ENCODE measurements at places on chromosomes 11 and 22. TPM values are rescaled to one million over a fixed set of nuclear protein-coding genes. Genes with fewer than 3 reads are reported as not detected.
A peak's percentile ranks its signal among the peaks of the same experiment; 100 is the strongest.

DNA sequence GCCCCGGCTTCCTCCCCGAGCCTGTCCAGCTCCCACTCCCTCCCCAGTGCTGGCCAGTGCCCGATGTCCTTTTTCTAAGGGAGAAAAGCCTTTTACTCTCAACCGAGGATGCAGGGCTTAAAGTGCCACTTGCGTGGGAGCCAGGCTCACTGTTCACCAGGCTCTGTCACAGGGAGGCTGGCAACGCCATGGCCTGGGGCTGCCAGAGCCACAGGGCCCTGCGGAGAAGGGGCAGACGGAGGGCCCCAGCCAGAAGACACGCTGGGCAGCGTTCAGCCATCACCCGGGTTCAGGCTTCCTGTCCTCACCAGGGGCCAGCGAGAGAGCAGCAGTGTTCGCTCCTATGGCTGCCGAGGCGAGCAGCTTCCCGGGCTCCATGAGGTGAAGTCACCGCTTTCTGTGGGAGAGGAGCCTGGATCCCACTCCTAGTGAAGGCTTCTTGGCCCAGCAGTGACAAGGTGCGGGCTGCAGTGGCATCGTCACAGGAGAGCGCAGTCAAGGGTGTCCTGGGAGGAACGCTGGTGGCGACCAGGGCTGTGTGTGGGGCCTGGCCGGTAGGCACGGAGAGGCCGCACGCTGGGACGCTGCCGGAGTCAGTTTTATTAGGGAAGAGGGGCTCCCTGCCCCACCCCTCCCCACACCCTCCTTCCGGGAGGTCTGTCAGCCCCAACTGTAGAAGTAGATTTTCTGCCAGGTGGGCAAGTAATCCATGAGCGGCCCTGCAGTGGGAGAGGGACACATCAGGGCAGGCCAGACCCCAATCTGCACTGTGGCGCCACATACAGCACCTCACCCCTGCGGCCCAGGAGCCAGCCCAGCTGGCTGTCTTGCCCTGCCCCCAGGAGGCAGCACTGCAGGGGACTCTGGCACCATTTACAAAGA is 2.8 kb upstream of the FREY1 start:
- no peak for DNase-seq

TP53I11 gene
- total RNA-seq: 1.8 TPM

ROM1 gene
- 2.8 TPM for total RNA-seq

GRCh38 chr11:749731-750130 is 2.5 kb downstream of the TALDO1 start:
- DNase-seq: no peak

DNA sequence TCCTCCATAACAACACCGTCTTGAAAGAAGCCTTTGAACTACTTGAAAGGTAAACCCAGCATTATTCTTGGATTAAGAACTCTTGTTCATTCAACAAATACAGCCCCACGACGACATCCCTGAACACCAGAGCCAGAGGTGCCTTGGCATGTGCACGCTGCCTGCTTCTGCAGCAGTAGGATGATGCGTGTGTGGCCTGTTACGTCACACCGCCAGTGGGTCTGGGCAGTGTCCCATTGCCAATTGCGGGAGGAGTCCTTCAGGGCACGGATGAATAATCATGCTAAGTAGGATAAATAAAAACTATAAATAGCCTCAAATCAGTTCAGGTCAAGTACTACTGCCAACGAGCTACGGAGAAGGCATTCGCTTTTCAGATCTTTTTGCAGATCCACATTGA is 380.5 kb downstream of the SHANK2 start:
- peak; percentile 8 for DNase-seq

MMP8 gene
- not detected for total RNA-seq

GRCh38 chr11:57368106-57368844 is 12.7 kb downstream of the PRG3 start:
- DNase-seq: peak; percentile 82

DNA sequence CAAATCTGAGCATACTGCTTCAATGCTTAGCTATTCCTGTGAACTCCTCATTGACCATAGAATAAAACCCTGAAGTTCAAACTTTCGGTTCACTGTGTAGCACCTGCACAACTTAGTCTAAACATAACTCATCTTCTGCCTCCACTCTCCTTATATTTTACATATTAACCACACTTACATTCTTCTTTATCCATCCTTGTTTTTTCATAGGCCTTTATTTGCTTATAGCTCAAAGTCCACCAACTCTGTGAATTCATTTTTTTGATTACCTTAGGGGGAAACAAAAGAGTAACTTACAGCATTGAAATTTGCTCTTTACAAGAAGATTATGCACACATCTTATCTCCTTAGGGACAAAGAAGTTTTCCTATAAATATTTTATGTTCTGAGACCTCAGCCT is 521.6 kb upstream of the FAT3 start:
- no peak for DNase-seq

SERPINH1 gene
- 86.9 TPM for total RNA-seq

DNA sequence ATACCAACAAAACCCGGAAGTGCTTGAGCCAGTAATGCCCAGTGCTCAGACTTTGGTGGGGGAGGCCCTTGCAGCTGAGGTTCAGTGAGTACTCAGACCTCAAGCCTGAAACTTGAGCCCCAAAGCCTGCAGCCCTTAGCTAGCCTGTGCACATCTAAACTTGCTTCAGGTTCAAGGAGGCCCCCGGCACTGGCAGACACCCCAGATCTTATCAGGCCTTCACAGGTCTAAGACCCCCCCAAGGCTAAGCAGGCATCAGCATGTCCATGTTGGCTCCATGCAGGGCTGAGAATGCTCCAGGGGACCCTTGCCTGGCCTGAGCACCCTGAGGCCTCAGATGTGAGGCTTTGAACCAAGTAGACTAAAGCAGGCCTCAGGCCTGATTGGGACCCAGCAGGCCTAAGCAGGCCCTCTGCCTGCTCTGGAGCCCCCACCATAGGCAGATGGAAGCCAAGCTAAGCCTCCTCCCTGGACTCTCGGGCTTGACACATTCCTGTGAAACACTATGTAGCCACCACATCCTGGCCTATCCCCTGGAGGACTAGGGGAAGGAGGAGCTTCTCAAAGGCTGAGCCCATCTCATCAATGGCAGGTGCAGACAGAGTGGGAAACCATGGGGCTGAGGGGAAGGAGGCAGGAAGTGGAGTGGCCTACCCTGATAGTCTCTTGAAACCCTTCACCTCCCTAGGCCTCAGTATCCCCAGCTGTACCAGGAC is 1.2 kb upstream of the CASTOR1 start:
- peak; percentile 80 for DNase-seq

TMEM191B gene
- total RNA-seq: 0.26 TPM

GRCh38 chr11:95082576-95083001 is 7.1 kb upstream of the ENDOD1 start:
- DNase-seq: no peak

RAB38 gene
- total RNA-seq: 192 TPM

TRIM66 gene
- total RNA-seq: 5.4 TPM

DNA sequence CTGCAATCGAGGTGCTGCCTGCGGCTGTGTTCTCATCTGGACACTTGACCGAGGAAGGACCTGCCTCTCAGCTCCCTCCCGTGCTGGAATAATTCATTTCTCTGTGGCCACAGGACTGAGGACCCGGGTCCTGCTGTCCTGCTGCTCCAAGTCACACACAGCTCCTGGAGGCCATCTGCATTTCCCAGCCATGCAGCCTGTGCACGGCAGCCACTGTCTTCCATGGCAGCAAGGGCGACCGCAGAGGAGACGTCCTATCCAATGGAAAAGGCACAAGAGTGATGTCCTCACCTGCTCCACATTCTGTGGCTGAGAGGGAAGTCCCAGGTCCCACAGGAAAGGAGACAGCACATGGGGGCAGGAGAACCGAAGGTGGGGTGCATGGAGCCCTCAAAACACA is 495.8 kb downstream of the BRD1 start:
- DNase-seq: no peak

DNA sequence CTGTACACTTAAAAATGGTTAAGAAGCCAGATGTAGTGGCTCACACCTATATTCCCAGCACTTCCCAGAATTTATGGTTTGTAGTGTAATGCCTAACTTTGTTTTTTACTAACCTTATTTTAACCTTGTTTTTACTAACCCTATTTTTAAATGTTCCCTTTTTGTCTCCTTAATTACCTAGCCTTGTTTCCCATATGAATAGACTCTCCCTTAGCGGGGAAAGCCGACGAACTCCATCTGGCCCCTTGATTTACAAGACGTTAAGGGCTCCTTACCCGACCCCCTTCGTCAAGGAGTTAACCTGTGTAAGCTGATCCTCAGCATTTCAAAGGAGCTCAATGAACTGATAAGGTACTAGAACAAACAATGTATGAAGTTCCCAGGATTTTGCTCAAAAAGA is 17.1 kb downstream of the APOBEC3H start:
- no peak for DNase-seq

DNA sequence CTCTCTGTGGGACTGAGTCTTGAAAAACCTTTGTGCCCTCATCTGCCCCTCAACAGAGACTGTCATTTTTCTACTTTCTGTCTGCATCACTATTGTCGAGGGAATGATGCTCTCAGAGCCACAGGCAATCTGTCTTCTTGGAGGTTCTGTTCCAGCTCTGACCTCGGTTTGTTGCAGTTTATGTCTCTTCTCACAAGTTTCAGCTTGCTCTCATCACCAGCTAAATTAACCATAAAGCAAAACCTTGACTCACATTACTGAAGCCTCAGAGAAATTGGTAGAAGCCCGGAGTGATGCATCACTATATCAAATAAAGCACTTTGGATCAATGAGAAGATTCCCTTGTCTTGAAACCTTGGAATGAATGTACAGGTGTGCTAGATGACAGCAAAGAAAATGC is 60.6 kb upstream of the BLID start:
- DNase-seq: peak; percentile 69

NUP50 gene
- total RNA-seq: 74.2 TPM

GRCh38 chr11:83088965-83089364 is 17.3 kb upstream of the RAB30 start:
- DNase-seq: no peak

- no peak for DNase-seq
These were observed 7.9 kb downstream of the EWSR1 start for GRCh38 chr22:29275819-29276565.

ANO3 gene
- under 0.01 TPM for total RNA-seq

MMP12 gene
- total RNA-seq: not detected

GRCh38 chr22:48167238-48167637 is 1404.8 kb downstream of the TBC1D22A start:
- no peak for DNase-seq

RASSF10 gene
- total RNA-seq: 2.4 TPM

- DNase-seq: no peak
These were observed 5.5 kb upstream of the SLC16A8 start for GRCh38 chr22:38089474-38089851.

TMEM86A gene
- total RNA-seq: 0.53 TPM

SLC35C1 gene
- total RNA-seq: 7.6 TPM

DNA sequence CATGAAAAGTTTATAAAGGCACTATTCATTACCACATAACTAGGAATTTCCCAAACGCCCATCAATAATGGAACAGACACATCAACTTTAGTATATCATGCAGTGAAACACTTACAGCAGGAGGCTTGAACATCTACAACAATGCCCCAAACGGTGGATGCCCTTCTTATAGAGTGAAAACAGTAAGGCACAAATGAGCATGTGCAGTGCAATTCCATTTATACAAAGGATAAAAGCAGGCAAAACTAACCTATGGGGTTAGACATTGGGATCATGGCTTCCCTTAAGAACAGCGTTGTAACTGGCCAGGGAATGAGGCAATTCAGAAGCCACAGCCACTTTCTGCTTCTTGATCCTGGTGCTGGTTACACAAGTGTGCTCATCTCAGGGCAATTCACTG is 1363.0 kb downstream of the TBC1D22A start:
- DNase-seq: no peak
